T-helper 9 cell (primary cell): ENCODE measurements at places on chromosomes 16 and 17.

- no peak for DNase-seq
Measured at GRCh38 chr16:23082161-23082788, 67.0 kb downstream of the USP31 start.

DNA sequence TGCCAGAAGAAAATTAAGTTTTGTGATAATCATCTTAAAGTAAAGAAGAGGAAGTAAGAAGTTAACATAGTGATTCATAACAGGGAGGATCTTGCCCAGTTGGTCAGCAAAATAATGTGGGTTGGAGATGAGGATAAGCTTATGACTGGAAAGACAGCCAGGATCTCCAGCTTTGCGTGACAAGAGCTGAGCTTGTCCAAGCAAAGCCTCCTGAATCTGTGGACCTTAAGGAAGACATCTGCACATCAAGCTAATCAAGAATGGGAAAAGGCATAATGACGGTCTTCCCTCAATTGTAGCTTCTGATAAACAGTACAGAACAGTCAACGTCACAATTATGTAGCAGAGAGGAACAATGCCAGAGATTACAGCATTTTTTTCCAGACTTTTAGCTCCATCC, 744.7 kb upstream of the GOT2 start:
- no peak for DNase-seq

GRCh38 chr16:84836967-84837366, 17.2 kb downstream of the CRISPLD2 start:
- DNase-seq = no peak

DNA sequence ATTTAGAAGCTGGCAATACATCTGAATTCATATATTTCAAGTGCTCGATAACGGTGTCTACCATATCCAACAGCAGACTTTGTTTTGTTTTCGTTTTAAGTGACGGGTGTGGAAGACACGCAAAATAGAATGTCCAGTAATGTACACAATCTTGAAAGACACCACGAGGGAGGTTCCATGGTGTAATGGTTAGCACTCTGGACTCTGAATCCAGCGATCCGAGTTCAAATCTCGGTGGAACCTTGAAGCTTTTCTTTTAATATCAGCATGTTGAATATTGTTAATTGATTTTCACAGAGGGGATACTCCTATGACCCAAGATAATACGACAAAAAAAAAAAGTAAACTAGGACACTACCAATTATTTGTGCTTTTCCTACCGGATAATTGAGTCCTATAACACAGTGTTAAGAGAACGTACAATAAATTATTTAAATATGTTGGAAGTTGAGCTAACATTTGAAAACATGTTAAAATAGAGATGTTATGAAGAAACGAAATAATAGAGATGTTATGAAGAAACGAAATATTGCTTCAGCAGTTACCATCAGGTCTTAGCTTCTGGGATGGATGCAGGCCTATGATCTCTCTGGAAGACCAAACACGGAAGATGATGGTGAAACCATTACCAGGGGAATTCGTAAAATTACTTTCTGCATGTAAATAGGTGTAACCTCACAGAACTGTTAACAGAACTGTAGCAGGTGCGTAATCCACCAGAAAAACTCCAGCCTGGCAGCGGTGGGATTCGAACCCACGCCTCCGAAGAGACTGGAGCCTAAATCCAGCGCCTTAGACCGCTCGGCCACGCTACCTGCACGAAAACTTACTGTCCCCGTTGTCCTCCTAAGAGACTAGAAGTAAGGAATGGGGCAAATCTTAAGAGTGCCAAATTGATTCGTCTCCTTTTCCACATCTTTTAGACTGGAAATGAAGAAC, 1.5 kb upstream of the ALOXE3 start:
- peak; percentile 59 for DNase-seq
